Spinal cord (tissue), 10 donors: ENCODE measurements at places on chromosomes 5 and 9. TPM values are rescaled to one million over a fixed set of nuclear protein-coding genes. Genes with fewer than 3 reads are reported as not detected.

DNA sequence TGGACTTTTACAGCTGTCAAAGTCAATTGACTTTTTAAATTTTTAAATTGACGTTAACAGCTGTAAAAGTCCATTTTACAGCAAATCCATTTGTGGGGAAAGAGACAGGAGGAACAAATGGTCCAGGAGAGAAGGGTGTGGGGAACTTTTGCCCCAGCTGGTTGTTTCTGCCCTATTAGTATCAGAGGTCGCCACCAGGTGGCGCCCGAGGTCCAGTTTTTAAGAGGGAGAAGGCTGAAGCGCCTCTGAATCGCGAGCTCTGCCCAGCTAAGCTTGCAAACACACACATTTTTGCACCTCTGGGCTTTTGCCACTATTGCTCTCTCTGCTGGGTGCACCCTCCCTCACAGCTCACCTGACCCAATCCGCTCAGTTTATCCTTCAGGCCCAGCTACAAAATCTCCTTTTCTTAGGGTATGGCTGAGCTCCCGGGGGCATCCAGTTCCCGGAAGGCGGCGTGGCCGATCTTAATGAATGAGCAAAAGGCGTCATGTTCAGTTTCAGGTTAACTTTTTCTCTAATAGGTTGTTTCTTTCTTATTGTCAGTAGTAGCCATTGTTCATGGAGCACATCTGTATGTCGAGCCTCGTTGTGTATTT lies 6.3 kb upstream of the TTLL11 start:
- H3K4me3 ChIP-seq, result no peak overlapping the region
- no peak overlapping the region for H3K27ac ChIP-seq
- H3K36me3 ChIP-seq, result no peaks in the 10 kb centered on the region
- peak; percentile 58 for DNase-seq
- H3K27me3 ChIP-seq, result peaks cover 2% of the 10 kb centered on the region
- peaks cover 4% of the 10 kb centered on the region for H3K4me1 ChIP-seq

GRCh38 chr5:59725392-59725767 lies 168.1 kb downstream of the PDE4D start:
- no peaks in the 10 kb centered on the region for H3K4me1 ChIP-seq
- no peaks in the 10 kb centered on the region for H3K36me3 ChIP-seq
- no peaks in the 10 kb centered on the region for H3K27me3 ChIP-seq
- no peak overlapping the region for H3K27ac ChIP-seq

DNA sequence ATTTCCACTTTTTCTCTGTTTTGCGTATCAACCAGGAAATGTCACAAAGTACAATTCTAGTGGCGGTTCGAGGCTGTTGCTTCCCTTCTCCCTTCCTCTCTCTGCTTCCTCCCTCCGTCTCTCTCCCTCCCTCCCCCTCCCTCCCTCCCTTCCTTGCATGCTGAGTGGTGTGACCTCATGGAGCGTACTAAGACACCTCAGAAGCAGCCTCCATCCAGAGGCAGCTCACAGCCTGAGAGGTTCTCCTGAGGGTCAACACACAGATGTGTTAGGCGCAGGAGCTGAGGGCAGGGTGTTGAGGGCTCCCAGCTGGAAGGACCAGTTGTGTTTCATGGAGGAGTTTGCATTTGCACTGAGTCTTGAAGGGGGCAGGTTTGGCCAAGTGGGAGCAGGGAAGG lies 57.7 kb downstream of the COL5A1 start:
- no peak overlapping the region for H3K27ac ChIP-seq
- DNase-seq, result no peak
- no peak overlapping the region for H3K4me3 ChIP-seq
- peaks cover 18% of the 10 kb centered on the region for H3K4me1 ChIP-seq
- H3K27me3 ChIP-seq, result no peaks in the 10 kb centered on the region

GRCh38 chr5:8396756-8397155 lies 527.8 kb downstream of the MTRR start:
- H3K36me3 ChIP-seq, result no peaks in the 10 kb centered on the region
- DNase-seq, result no peak
- H3K4me3 ChIP-seq, result no peak overlapping the region
- H3K27ac ChIP-seq, result no peak overlapping the region

GRCh38 chr9:105055917-105056316 lies 128.0 kb upstream of the ABCA1 start:
- no peaks in the 10 kb centered on the region for H3K4me1 ChIP-seq
- H3K36me3 ChIP-seq, result no peaks in the 10 kb centered on the region
- H3K27me3 ChIP-seq, result no peaks in the 10 kb centered on the region
- H3K4me3 ChIP-seq, result no peak overlapping the region

GRCh38 chr9:26326563-26326962 lies 566.0 kb downstream of the CAAP1 start:
- DNase-seq, result peak; percentile 96
- H3K27ac ChIP-seq, result no peak overlapping the region
- no peak overlapping the region for H3K4me3 ChIP-seq
- no peaks in the 10 kb centered on the region for H3K36me3 ChIP-seq
- H3K27me3 ChIP-seq, result no peaks in the 10 kb centered on the region

DNA sequence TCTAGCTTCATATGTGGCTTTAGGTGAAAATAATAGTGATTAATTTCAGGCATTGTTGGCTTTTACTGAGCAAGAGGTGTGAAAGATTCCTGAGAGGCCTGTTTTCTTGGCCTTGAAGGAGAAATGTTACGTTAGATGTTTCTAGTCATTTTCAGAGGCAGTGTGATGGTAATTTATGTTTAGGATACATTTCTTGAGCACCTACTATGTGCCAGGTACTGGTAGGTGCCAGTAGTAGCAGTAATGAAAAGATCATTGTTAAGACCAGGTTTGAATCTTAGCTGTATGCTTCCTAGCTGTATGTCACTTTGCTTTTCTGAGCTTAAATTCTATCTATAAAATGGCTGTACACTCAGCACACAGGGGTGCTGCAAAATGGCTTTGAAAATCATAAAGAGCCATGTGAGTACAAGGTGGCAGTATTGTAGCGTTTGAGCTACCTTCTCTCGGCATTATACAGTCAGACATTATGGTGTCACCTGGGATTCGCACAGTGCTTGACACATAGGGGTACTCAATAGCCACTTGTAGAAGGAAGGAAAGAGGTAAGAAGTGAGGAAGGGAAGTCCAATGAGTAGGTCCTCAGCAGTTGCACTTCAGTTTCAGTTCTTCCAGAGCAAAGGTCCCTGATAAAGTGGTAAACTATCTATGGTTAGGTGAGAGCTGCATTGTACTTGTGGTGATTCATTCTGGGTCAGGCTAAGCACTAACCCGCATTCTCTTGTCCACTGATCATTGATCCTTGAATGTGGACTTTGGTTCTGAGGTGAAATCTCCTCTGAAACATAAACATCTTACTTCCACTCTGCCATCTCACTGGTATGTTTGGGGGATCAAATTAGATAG lies 166.5 kb upstream of the NR3C1 start:
- H3K27ac ChIP-seq, result no peak overlapping the region
- no peaks in the 10 kb centered on the region for H3K27me3 ChIP-seq
- no peaks in the 10 kb centered on the region for H3K4me1 ChIP-seq
- H3K4me3 ChIP-seq, result no peak overlapping the region
- no peak for DNase-seq

The RIGI gene
- total RNA-seq, result 12.2 TPM
